ENCODE measurements at places on chromosomes 7 and 10.

- DNase-seq = no peak
These were observed 21.7 kb downstream of the DOCK4 start for GRCh38 chr7:112184455-112184854.

DNA sequence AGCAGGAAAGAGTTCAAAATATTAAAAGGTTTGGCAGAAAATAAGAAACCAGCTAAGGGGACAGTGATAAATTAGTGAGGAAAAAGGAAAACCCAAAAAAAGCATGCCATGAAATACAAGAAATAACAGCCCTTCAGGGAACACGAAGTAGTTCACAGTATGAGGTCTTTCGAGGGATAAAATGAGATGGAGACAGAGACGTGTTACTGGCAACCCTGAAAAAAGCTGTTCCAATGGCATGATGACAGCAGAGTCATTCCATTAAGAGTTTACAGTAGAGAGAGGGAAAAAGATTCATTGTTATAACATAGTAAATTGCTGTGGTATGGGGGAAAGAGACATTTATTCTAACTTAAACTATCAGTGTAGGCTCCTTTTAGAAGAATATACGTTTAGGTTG, 391.2 kb downstream of the ANKRD7 start:
- no peak for DNase-seq

- no peak for DNase-seq
These were observed 584 bp upstream of the ZMIZ1 start for GRCh38 chr10:79068203-79068561.

DNA sequence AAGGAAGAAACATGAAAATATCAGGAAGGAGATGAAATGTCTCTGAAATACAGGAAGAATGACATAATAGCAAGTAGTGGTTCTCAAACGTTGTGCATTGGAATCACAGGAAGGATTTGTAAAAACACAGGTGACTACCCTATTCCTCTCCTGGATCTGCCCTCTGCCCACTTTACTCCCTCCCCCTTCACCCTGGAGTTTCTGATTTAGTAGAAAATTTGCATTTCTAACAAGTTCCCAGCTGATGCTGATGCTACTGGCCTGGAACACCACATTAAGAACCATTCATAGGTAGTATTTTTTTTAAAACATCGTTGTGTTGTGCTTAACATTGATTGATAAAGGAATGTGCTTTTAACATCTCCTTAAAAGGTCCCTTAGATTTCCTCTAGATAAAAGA, 130.9 kb downstream of the PHF14 start:
- DNase-seq = no peak

DNA sequence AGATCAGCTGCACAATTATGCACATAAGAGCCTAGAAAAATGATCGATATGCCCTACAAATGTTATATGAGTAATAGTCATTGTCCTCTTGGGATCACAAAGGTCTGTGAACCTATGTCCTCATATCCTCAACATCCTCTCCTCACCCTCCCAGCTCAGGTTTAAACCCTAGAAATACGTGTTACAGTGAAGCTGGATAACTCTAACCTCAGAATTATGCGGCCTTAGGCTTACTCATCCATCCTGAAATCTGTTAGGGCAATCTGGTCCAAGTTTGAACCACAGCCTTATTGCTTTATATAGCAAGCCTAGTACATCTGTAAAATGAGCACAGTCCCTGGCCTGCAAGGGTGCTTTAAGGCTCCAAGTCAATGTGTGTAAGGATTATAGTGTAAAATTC, 84.2 kb upstream of the FRMD4A start:
- no peak for DNase-seq

DNA sequence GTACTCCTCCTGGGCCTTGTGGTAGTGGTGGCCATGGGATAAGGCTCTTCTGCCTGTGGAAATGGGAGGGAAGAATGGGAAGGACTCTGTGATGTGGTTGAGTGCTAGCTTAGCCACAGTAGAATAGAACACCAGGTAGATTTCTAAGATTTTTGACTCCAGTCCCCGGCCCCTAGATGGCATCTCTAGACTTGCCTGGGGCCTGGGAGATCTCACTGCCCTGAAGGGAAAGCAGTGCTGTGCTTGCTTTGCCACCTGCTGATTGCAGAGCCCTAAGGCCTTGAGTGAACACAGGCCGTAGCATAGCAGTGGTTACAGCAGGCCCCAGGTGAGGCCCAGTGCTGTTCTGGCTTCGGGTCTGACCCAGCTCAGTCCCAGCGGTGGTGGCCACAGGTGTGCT, 252.0 kb downstream of the TCF7L2 start:
- no peak for DNase-seq

DNA sequence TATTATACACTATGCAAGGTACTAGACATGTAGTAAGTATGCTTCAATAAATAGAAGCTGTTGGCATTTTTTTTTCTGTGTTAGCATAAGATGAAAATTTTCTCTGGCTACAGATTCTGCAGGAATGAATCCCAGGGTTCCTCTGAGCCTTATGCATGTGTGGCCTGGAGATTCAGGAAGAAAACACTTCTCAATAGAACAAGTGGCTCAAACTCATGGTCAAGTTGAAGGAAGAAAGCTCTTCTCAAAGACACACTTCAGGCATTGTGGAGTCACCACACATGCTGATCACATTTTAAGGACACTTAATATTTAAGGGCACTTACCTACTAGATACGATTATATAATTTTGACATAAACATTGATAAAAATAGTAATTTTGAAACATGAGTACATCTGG, 19.5 kb downstream of the DNAH11 start:
- DNase-seq = no peak

DNA sequence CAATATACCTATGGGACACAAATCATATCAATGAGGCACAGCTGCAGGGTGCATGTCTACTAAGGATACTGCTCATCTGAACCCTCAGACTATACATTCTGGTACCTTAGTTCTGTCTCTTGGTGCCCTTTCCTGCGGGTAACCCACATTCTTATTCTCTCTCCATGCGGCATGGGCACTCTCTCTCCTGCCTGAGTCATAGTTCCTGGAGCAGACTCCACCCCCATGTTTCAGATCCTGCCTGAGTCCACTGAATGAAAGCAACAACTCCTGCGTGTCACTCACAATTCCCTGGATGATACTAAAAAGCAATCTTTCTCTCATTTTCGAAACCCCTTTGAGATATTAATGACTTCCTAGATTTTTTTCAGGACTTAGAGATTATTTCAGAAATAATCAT, 653.1 kb upstream of the C7orf33 start:
- DNase-seq = no peak

- DNase-seq = no peak
These were observed 162.2 kb downstream of the LRRTM3 start for GRCh38 chr10:67088036-67088435.

DNA sequence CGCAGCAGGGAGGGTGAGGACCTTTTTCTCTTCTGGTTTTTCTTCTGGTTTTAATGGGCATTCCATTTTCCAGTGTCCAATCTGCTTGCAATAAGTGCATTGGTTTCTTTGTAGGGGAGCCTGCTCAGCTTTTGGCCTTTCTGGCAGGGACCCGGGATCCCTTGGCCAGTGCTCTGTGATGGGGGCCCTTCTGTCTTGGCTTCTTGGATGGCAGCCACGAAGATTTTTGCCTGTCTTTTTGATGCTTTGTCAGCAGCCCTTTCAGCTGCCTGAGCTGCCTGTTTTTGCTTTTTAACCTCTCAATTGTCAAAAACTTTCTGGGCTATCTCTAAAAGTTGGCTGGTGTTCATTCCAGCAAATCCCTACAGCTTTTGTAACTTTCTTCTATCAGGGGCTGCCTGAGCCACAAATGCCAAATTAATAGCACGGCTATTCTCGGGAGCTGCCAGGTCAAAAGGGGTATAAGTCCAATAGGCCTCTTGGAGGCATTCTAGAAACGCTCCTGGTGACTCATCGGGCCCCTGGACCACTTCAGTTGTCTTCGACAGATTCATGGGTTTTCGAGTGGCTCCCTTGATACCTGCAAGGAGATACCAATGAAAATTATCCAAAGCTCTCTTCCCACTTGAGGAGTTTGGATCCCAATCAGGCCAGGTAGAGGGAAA, 179.9 kb upstream of the MBL2 start:
- DNase-seq = no peak

GRCh38 chr7:106542550-106543220, 118.3 kb downstream of the CCDC71L start:
- DNase-seq = peak; percentile 68

DNA sequence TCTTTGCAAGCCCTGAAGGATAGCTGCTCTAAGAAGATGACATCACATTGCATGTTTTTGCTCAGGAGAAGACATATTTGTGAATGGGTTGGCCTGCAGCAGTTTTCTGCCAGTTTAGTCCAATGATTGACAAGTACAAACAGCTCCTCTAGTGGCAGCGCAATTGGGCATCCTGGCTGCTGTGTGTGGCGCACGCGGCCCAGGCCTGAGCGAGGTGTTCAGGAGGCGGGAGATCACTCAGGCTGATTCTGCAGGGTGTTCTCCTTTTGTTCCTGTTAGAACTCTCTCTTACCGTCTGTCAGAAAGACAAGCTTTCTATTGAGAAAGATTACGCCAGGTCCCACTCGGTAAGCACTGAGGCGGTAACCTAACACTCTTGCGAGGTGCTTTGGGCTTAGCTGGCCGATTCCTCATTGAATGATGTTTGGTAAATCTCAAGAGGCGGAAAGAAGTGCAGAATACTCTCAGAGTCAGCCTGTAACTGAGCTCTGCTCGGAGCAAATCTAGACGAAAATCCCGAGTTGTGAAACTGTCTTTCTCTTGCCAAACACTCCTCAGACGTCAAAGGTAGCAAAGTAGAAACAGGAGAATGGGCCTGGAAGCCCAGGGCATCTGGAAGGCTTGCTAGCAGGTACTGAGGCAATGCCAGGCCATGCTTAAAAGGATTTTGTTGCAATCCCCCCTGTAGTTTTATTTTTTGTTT, 219.2 kb upstream of the BMPER start:
- no peak for DNase-seq

DNA sequence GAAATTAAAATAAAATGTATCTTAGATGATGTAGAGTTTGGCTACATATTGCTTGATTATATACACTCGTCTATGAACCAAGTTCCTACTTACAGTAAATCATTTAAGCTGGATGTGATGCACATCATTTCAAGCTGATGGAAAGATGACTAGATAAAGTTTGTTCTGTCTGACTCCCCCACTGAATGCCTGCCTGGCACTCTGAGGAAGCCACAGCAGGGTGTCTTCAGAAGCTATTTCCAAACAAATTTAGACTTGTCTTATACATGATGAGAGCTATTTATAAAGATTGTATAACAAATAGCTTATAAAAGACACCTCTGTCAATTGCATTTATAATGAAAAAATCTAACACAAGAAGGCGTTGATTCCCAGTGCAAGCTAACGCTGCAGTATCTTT, 741.4 kb downstream of the MAGI2 start:
- no peak for DNase-seq

Data from ascending aorta (tissue), 2 donors.